ENCODE measurements at places on chromosomes 5 and 9.

- DNase-seq, result no peak
Observed at GRCh38 chr9:113978725-113979342, 99.3 kb downstream of the AMBP start.

DNA sequence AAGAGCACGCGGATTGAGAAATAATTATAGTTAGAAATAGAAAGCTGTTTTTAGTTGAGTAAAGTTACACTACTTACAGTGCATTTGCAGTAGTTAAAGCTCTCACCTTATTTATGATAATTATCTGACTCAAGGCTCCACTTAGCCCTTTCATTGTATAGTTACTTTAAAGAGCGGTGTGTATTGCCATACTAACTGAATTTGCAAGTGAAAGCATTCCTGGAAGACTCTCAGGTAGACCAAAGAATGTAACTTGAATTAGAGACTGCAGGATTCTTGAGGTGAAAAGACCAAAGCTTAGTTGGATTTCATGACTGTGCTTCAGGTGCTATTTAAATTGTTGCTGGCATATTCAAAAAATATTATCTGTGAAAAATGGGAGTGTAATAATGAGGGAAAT is 4.2 kb upstream of the RASA1 start:
- no peak for DNase-seq

DNA sequence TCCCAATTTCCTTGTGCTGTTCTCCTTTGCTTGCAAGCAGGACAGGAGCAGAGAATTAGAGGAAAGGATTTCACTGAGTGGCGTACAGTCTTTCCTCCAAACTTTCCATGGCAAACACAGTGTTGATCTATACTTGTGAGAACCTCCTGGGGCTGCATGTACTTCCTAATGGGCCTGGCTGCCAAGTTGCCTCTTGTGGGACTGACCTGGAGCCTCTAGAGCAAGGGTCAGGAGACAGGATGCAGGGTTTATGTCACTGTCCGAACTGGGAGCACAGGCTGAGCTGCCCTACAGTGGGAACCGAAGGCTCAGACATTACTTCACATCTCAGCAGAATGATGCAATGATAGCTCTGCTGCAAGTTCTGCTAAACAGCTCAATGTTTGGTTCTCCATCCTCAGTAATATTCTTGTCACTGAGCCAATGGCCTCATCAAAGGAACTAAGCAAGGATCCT is 102.3 kb downstream of the ENC1 start:
- DNase-seq, result peak; percentile 65

- DNase-seq, result peak; percentile 60
Observed at GRCh38 chr5:72525816-72526215, 18.6 kb upstream of the ZNF366 start.

GRCh38 chr5:179967489-179967888 is 59.8 kb upstream of the TBC1D9B start:
- DNase-seq, result no peak

GRCh38 chr5:19660679-19661078 is 327.3 kb downstream of the CDH18 start:
- no peak for DNase-seq

DNA sequence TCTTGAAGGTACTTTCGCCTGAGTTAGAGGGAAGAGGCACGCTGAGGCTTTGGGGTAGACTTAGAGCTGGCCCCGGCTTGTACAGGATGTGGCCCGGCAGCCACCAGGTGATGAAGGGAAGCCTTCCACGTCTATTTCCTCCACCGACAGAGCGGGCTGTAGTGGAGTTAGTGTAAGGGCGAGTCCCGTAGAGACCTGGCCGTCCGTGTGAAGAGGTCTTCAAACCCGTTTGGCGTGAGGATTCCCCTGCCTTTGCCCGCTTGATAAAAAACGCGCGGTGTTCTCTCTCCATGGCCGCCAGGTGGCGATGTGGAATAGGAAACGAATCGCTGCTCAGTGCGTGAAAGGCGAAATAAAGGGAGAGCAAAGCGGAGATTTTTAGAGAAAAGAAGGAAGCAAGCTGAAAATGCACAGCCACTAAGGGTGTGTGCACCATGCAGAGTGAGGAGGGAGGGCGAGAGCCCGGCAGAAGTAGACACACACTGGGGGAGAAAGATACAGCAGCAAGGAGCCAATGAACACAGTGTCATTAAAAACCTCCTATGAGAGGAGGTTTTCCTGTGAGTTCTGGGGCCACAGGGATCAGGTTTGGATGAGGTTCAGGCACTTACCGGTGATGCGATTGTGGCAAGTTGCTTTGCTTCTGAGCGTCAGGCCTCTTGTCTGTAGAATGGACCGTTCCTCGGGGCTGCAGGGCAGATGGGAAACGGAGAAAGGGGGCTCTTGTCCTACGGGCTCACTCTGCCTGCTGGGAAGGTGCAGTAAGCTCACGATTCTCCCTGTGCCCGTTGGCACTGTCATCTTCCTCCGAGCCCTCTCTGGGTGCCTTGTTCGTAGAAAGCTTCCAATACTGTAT is 34.2 kb downstream of the STC2 start:
- peak; percentile 71 for DNase-seq

GRCh38 chr9:81183761-81184160 is 505.6 kb downstream of the TLE1 start:
- peak; percentile 29 for DNase-seq

DNA sequence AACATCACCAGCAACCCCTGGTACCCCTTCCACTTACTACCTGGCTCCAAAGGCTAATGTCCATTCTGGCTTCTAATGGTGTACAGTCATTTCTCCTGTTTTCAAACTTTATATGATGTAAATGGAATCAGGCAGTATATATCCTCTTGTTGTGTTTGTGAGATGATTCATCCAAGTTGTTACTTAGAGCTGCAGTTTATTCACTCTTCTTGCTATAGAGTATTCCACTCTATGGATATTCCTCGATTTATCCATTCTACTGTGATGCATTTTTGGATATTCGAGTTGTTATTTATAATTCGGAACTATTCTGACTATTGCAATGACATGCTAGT is 32.4 kb downstream of the IRF1 start:
- DNase-seq, result no peak

- DNase-seq, result peak; percentile 36
Observed at GRCh38 chr5:80754900-80755299, 100.1 kb upstream of the DHFR start.

DNA sequence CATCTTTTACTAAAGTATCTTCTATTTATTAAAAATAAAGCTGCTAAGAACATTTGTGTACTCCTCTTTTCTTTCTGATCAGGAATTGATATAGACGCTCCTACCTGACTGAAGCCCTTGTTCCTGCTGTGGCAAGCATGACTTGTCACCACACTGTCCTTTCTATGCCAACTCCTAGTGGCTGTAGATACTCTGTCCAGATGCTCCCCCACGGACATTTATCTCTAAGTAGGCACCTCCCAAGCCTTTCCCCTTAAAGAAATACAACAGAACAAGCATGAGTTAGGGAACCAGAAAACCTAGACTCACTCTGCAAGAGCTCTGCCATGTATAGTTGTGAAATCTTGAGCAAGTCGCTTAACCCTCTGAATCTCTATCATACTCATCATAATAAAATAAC is 53.2 kb downstream of the FAM114A2 start:
- DNase-seq, result no peak

DNA sequence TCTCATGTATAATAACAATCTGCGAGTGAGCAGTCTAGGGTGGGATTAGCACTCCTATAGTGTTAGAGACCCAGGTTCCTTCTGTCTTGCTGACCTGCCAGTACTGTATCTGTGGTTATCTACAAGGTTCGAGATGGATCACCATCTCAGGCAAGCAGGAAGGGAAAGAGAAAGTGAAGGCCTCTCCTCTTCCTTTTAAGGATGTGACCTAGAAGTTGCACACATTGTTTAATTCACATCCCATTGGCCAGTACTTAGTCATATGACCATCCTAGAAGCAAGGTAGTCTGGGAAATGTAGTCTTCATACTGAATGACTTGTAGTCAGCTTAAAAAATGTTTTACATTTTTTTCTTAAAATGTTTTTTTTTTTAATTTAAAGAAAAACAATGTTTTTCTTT is 168.6 kb downstream of the CARTPT start:
- DNase-seq, result peak; percentile 79

GRCh38 chr5:179700401-179700918 is 1.7 kb downstream of the CANX start:
- DNase-seq, result peak; percentile 7

DNA sequence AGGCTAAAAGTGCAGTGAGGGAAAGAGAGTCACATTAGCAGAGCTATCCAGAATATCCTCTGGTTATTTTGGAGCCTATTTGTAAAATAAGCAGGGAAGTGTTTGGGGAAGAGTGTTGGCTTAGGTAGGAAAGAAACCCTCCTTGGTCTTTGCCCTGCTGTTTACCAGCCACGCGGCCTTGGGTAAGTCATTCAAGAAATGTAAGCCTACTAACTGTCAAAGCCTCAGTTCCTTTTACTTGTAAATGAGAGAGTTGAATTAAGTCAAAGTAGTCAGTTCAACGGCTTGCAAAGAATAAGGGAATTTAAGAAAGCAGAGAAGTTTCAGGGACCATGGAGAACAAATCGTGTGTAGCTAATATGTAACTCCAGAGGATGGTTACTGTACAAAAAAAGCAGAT is 75.8 kb upstream of the TNC start:
- DNase-seq, result no peak

GRCh38 chr9:127720031-127720864 is 4.4 kb downstream of the TTC16 start:
- DNase-seq, result no peak

GRCh38 chr9:98707166-98708102 is 1.3 kb downstream of the GABBR2 start:
- DNase-seq, result peak; percentile 52

- DNase-seq, result peak; percentile 79
Observed at GRCh38 chr9:89461265-89461664, 36.6 kb downstream of the SEMA4D start.

DNA sequence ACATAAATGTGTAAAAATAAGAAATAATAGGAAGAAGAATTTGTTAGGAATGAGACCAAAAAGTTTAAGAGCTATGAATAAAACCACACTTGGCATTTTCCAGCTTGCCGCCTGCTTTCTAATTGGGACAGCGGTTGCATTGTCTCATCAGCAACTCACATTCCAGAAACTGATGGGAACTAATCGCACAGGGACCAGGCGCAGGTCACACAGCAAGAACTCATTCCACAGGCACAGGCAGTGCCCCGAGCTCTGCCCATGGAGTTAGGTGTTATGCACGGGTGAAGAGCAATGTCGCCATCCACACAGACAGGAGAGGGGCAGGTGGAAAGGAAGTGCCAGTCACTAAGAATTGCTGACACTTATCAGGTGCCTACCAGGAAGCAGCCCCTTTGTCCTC is 279.9 kb downstream of the NSG2 start:
- DNase-seq, result no peak

DNA sequence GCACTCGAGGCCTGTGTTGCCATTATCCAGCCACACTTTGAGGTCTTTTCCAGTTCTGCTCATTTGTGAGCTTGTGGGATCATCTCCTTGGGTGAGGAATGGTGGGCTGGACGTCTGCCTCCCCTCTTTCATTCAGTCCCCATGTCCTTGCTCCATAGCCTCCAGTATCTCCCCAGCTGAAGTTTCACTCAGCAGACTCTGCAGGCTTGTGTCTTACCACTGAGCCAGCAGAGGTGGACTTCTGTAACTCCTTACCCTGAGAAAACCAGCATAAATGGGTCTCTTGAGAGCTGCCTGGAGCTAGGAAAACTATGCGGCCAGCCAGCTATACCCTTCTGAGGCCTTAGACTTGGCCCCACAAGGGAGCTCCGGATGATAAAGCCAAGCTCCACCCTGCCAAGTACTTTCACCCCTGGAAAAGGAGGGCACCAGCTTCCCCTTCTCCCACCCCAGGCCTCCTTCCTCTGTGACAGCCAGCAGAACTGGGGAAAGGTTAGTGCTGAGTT is 12.2 kb downstream of the IRF1 start:
- no peak for DNase-seq

DNA sequence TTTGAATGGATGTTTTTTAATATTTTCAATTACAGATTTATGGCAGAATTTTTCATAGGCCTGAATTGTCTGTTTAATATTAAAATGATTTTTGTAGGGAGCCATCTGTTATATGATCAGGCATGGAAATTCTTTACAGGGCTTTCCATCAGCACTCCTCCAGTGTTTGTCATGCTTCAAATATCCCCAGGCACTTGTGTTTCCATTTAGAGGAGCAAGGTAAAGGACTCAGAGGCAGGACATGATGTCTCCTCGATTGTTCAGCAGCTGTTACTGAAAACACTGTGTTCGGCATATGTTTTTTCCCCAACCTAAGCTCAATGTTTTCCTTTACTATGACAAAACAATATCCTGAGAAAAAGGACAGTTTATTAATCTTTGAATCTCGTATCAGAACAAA is 172.3 kb upstream of the RFX3 start:
- DNase-seq, result no peak

GRCh38 chr5:144462577-144462976 is 291.9 kb downstream of the KCTD16 start:
- DNase-seq, result no peak

- DNase-seq, result peak; percentile 67
Observed at GRCh38 chr5:40572937-40573336, 106.8 kb upstream of the PTGER4 start.

- DNase-seq, result no peak
Observed at GRCh38 chr5:124825250-124825982, 79.0 kb upstream of the ZNF608 start.

- no peak for DNase-seq
Observed at GRCh38 chr5:149775785-149776184, 45.7 kb downstream of the PPARGC1B start.

DNA sequence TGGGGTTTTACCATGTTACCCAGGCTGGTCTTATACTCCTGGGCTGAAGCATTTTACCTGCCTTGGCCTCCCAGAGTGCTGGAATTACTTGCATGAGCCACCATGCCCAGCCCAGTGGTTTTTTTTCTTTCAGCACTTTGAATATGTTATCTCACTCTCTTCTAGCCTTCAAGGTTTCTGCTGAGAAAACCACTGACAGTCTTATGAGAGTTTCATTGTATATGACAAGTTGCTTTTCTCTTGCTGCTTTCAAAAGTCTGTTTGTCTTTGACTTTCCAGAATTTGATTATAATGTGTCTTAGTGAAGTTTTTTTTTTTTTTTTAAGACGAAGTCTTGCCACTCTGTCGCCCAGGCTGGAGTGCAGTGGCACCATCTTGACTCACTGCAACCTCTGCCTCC is 43.1 kb upstream of the BNIP1 start:
- DNase-seq, result no peak

GRCh38 chr5:142900927-142901326 is 130.8 kb downstream of the ARHGAP26 start:
- DNase-seq, result peak; percentile 54

All from brain microvascular endothelial cell (primary cell).